ENCODE measurements at places on chromosomes 2 and 18.

DNA sequence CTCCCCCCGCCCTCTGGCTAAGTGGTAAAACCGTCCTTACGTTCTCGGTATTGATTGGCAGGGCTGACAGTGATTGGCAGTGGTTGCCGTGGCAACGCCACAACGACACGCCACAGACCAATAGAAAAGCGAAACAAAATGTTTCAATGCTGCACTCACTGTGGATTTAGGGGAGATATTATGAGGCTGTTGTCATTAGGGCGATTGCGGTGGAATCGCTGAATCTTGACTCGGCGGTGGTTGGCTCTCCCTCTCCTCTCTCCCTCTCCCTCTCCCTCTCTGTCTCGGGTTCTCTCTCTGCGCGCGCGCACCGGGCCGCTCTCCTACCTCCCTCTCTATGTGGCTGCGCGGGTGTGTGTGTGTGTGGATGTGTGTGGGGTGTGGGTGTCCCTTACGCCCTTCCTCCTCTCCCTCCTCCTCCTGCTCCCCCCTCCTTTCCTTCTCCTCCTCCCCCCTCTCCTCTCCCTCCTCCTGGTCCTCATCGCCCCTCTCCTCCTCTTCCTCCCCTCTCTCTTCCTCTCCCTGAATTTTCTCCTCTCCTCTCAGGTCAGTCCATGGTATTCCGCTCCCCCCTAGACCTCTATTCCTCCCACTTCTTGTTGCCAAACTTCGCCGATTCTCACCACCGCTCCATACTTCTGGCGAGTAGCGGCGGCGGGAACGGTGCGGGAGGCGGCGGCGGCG lies at the start of gene SIX3:
Gene SIX3, plus strand, starts transcription at position 152 of the 684 bp plus-strand sequence. Its CDS starts 403 bp downstream, at position 555.
- no peak for DNase-seq

DNA sequence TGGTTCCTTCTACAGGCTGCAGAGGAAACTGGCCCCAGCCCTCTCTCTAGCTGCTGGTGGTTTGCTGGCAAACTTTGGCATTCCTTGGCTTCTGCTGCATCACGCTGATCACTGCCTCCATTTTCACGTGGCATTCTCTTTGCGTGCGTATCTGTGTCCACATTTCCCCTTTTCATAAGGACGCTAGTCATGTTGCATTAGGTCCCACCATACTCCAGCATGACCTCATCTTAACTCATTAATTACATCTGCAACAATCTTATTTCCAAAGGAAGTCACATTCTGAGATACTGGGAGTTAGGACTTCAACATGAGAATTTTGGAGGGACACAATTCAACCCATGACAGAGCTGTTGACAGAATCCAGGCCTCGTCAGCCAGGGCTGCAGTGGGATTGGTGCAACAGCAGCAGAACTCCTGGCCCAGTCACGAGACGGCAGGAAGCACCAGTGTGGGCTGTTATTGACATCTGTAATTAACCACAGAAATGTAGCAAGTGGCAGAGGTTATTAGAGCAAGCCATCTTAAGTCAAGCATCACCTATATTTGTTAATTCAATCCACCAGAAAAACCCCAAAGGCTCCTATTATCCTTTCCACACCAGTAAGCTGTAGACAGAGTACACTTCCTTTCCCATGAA lies 132.4 kb downstream of the TMEM163 start:
- DNase-seq, result no peak

GRCh38 chr18:74918276-74918790 lies 290.6 kb downstream of the PTGR3 start:
- DNase-seq, result no peak

- DNase-seq, result no peak
Measured at GRCh38 chr2:176936410-176936809, 276.2 kb upstream of the HNRNPA3 start.

GRCh38 chr2:143475041-143475776 lies 346.0 kb downstream of the ARHGAP15 start:
- DNase-seq, result no peak

DNA sequence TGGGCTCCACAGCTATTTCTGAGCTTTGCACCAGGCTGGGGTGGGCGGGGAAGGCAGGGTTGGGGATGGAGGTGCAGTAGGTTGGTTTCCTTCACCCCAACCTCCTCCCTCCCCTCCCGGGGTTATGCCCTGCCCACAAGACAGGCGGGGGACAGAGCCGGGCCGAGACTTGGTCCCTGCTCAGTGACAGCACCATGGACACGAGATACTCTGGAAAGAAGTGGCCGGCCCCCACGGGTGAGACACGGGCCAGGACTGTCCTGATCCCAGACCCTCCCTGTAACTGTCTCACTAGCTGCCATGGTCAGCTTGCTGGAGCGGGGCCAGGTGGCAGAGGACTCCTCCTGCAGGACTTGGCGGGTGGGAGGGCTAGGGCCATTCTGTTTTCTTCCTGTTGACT lies 59.7 kb downstream of the DYSF start:
- DNase-seq, result no peak

DNA sequence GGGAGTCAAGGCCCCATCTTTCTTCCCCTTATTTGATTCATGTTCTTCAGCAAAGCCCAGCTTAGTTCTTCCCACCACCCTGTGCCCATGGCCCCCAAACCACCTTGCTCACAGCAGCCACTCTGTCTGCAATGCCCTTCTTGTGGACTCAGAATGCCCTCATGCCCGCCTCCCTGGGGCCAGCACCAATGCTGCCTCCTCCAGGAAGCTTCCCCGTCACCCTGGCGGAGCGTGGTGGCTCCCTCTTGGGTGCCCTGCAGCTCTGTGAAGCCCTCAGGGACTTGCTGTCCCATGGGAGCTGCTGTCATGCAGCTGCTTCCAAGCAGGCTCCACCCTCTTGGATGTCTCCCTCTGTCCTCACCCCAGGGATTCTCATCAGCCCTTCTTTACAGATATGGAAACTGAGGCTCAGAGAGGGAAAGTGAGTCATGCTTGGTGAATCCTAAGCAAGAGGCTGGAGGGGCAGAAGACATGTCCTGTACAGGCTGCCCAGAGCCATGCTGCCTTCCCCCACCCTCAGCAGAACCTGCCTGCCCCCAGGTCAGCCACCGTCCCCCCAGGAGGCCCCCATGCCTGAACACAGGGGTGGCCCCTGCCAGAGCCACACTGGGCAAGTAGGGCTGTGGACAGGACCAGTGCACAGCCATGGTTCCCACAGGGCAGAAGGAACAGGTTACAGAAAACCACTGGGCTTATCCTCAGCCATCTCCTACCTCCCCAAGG lies 11.8 kb upstream of the DUSP2 start:
- no peak for DNase-seq

- no peak for DNase-seq
Measured at GRCh38 chr2:216648105-216648504, 14.9 kb downstream of the IGFBP2 start.

- no peak for DNase-seq
Measured at GRCh38 chr2:103739186-103739585, 977.4 kb downstream of the TMEM182 start.

DNA sequence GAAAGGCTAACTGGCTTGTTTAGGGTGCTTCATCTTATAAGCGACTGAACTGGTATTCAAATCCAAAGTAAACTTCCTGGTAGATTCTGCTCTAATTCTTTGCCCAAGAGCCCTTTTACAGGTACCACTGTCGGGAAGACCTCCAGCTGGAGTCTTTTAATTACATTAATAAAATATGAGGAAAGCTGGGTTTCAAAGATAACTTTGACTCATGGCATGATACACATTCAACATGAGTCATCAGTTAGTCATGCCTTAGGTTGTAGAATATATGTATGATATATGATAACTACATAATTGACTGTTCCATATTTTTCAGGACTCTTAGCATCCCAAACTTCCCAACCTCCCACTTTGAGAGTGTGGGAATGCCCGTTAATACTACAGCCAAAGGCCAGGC lies 32.3 kb downstream of the ZCCHC2 start:
- no peak for DNase-seq

DNA sequence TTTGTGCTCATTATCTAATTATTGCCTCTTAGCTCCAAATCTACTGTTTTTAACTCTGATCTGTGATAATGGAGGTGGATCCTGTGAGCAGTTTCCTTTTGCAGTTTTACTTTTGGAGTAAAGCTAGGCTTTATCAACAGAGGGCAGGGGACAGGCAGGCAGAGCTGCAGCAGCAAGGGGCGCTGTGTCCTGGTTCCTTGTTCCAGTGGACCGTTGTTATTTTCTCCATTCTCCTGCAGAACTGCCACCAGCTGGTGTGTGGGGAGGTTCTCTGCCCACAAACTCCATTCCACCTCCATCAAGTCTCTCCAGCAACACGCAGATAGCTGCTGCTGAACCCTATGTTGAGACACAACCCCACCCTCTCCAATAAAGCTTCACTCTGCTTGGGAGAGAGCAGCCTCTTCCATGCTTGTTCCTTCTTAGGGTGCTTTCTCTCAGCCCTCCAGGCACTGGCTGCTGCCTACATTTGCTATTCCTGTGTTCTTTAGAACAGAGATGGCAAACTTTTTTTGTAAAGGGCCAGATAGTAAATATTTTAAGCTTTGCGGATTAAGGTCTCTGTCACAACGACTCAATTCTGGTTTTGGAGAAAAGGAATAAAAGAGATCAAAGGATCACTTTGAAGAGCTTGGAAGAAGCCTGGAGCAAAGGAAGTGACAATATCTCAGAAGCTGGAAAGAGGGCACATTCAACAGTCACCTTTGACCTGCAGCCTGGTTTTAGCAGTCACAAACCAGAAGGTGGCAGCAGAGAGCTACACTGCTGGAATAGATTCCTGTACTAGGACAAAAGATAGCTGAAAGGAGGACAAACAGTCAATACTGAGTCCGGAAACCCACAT lies 208.8 kb downstream of the CCDC178 start:
- no peak for DNase-seq

- DNase-seq, result no peak
Measured at GRCh38 chr18:10304853-10305252, 149.6 kb upstream of the APCDD1 start.

GRCh38 chr2:219852626-219853025 lies 225.2 kb downstream of the SLC4A3 start:
- no peak for DNase-seq

GRCh38 chr2:85889627-85890281 lies 964 bp upstream of the ST3GAL5 start:
- no peak for DNase-seq
